Type B pancreatic cell (in vitro differentiated cells): ENCODE measurements at places on chromosomes 1 and 21. TPM values are rescaled to one million over a fixed set of nuclear protein-coding genes. Genes with fewer than 3 reads are reported as not detected.
A peak's percentile ranks its signal among the peaks of the same experiment; 100 is the strongest.

GRCh38 chr1:97412737-97413136 lies 508.1 kb downstream of the DPYD start:
- DNase-seq, result no peak

- peak; percentile 71 for DNase-seq
Measured at GRCh38 chr1:179228783-179229213, 679 bp downstream of the ABL2 start.

DNA sequence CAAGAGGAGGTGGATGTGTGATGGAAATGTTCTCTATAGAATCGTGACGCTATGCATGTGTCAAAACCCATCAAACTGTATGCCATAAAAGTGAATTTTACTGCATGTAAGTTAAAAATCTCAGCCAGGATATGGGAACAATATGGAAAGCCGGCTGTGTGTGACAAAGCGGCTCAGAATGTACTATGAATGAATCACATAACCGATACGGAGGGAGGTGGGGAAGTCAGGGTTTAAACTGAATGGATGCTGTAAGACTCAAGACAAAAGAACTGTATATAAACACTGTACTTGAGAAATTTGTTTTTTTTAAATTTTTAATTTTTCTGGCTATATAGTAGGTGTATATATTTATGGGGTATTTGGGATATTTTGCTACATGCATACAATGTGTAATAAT lies 111.6 kb upstream of the PDE4B start:
- DNase-seq, result no peak

GRCh38 chr1:179935909-179936496 lies 18.6 kb upstream of the CEP350 start:
- DNase-seq, result no peak

GRCh38 chr1:44714944-44715571 lies 15.9 kb downstream of the RNU5D-1 start:
- DNase-seq, result no peak

DNA sequence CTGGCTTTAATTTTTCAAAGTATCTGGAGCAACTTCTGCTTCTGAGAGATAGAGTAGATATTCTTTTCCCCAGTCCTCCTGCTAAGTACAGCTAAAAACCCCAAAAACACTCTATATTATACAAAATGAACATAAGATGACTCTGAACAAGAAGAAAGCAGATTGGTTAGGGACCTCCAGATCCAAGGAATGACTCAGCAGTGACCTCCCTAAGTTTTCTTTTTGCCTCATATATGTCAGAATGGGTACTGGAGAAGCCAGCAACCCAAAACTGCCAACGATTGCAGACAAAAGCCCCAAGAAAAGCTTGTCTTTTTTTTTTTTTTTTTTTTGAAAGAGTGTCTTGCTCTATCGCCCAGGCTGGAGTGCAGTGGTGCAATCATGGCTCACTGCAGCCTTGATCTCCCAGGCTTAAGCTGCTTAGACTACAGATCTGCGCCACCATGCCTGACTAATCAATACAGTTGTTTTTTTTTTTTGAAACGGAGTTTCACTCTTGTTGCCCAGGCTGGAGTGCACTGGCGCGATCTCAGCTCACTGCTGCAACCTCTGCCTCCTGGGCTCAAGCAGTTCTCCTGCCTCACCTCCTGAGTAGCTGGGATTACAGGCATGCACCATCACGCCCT lies 22.7 kb downstream of the NDUFS5 start:
- DNase-seq, result no peak

GRCh38 chr1:39416609-39417008 lies 74.8 kb upstream of the BMP8A start:
- no peak for DNase-seq

DNA sequence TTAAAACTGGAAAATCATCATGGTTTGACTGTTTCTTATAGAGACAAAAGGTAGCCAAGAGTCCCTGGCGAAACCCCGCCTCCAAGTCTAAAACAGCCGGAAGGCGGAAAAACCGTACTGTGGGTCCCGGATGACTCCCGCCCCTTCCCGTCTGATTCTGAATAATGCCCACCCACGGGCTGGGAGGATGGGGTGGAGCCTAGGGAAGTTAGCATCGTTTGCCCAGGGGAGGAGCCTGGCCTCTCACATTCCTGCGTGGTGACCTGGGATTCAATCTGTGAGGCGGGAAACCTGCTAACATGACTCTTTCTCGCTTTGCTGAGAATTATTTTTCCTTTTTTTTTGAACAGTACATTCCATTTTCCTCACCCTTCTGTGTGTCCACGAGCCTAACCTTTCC lies 124.9 kb downstream of the KCNK1 start:
- no peak for DNase-seq

GRCh38 chr1:183942933-183943693 lies 94.4 kb downstream of the COLGALT2 start:
- DNase-seq, result no peak

GRCh38 chr1:35715568-35716002 lies 3.1 kb downstream of the C1orf216 start:
- DNase-seq, result peak; percentile 76

DNA sequence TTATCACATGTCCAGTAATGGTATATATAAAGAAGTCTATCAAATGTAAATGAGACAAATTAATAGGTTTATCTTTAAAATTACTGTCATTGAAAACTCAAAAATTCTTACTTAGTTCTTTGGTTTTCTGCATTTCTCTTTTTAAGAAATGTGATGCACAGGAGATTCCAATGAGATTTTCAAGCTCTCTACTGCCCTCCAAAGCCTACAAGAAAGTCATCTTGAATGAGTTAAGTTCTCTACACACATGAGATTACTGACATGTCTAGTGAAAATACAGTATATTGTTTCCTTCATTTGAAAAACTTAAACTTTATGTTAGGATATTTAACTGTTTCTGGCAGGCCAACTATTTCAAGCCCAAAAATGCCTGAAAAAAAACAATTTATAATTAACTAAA lies 68.8 kb downstream of the ITGB3BP start:
- DNase-seq, result no peak

- no peak for DNase-seq
Measured at GRCh38 chr1:23978805-23979204, 1.3 kb downstream of the SRSF10 start.

- DNase-seq, result no peak
Measured at GRCh38 chr1:101128846-101129245, 103.3 kb upstream of the DPH5 start.

GRCh38 chr1:73784026-73784425 lies 413.9 kb downstream of the LRRIQ3 start:
- DNase-seq, result no peak

GRCh38 chr1:27811741-27812500 lies 18.7 kb upstream of the PPP1R8 start:
- no peak for DNase-seq

Gene KIF14
- total RNA-seq, result 3.8 and 12.8 TPM in 2 replicates

Gene SLC9C2
- 0.60 TPM in 1 of 2 replicates, not detected in the other for total RNA-seq

Gene NGF
- 2.9 and 3.3 TPM in 2 replicates for total RNA-seq

Gene TLCD4
- 6.9 and 17.7 TPM in 2 replicates for total RNA-seq

Gene PLA2G5
- total RNA-seq, result not detected in 2 replicates

Gene FCN3
- total RNA-seq, result not detected in 2 replicates
